ENCODE measurements at places on chromosomes 7 and 10.

DNA sequence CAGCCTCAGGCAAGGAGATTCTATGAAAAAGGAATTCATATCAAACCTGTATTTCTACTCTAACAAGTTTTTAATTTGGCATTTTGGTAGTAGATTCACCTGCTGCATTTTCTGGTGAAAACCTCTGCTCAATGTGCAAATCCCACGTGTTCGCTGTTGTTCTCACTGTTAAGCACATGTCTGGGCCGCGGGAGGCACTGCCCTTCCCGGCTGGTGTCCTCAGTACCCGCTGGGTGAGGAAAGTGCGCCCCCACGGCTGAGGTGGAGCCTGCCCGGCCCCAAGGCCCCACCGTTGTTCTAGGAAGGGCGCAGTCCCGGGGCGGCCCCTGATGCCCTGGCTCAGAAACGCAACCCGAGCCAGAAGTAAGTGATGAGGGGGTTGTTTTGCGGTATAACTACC lies 193.4 kb upstream of the VWC2 start:
- DNase-seq = no peak

DNA sequence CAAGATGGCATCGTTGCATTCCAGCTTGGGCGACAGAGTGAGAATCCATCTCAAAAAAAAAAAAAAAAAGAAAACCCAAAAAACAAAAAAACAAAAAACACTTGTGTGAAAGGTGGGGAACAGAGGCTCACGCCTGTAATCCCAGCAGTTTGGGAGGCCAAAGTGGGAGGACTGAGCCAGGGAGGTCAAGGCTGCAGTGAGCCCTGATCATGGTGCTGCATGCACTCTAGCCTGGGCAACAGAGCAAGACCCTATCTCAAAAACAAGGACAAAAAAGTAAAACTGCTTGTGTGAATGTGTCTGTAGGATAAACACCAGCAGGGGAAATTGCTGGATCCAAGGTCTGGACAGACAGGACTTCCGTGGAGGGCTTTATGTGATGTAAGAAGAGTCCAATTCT lies 4.5 kb downstream of the PAOX start:
- DNase-seq = no peak

DNA sequence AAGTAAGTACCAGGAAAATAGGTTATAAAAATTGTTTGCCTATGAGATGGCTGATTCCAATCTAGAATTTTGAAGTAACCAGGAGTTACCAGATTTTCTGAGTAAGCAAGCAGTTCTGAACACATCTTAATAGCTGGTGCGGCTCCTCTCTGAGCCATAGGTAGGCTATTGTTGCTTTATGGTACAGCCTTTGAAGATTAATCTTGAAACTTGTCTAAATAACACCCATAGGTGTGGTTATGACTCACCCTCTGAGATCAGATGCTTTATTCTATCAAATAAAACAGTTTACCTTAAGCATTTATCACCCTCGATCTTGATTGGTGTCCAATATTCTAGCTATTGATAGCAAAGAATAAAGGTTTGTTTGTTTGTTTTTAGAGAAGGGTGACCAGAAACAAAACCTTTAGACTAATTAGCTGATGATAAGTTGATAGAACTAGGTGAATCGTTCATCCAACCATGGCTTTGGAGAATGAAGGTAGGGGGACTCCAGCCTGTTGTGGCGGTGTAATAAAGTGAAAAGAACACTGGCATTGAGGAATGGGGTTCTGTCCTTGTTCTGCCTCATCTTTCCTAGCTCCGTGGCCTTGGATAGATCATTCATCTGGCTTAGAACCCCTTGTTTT lies 72.2 kb downstream of the VTI1A start:
- no peak for DNase-seq

- no peak for DNase-seq
Observed at GRCh38 chr10:46098386-46098785, 52.3 kb upstream of the MSMB start.

DNA sequence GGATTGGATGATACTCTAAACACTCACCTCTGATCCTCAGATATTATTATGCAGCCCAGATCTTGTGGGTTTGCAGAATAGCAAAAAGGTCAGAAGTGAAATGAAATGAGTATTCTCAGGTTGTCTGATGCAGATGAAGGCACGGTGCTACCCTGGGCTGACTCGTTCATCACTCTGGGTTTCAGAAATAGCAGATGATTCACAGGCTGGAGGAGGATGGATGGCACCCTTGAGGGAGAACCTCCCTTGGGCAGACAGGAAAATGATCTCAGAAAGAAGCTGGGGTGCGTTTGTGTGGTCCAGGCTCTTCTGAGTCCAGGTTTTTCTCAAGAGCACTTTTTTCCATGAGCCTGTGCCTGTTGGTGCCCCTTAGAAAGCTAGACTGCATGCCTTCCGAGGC lies 515.8 kb upstream of the MKI67 start:
- no peak for DNase-seq
